Breast epithelium (tissue), 4 donors: ENCODE measurements at places on chromosomes 13 and 19. TPM values are rescaled to one million over a fixed set of nuclear protein-coding genes. Genes with fewer than 3 reads are reported as not detected.
A peak's percentile ranks its signal among the peaks of the same experiment; 100 is the strongest.

DNA sequence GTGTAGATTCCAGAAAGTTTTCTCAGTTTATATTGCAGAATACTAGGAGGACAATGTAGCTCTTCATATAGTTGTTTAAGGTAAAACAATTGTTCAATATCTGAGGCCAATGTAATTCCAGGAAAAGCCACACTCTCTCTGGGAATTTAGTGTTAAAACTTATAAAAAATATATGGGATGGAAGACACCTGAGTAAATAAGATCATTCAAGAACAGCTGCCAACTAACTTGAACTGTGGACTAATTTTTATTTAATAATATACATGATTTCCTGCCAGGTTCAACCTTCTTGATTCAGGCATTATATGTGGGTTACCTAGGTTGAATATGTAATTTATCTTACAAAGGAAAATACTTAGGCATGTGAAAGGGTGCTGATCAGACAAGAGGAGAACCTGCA is 841.1 kb upstream of the PRR20A start:
- H3K27me3 ChIP-seq: no peaks in the 10 kb centered on the region
- peaks cover 4% of the 10 kb centered on the region for H3K36me3 ChIP-seq
- H3K4me1 ChIP-seq: no peaks in the 10 kb centered on the region
- no peak for DNase-seq
- H3K4me3 ChIP-seq: no peak overlapping the region

DNA sequence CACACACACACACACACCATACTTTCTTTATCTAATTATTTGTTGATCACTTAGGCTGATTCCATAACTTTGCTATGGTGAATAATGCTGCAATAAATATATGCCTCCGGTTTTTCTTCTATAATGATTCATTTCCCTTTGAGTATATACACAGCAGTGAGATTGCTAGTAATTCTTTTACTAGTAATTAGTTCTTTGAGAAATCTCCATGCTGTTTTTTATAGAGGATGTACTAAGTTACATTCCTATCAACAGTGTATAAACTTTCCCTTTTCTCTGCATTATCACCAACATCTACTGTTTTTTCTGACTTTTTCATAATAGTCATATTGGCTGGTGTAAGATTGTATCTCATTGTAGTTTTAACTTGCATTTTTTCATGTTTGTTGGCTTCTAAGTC is 1405.1 kb downstream of the PCDH9 start:
- H3K27ac ChIP-seq: no peak overlapping the region
- no peak overlapping the region for H3K4me3 ChIP-seq
- no peaks in the 10 kb centered on the region for H3K36me3 ChIP-seq
- no peak for DNase-seq
- no peaks in the 10 kb centered on the region for H3K27me3 ChIP-seq

- no peaks in the 10 kb centered on the region for H3K36me3 ChIP-seq
- no peaks in the 10 kb centered on the region for H3K4me1 ChIP-seq
- H3K27ac ChIP-seq: no peak overlapping the region
- H3K4me3 ChIP-seq: no peak overlapping the region
- DNase-seq: no peak
- H3K27me3 ChIP-seq: no peaks in the 10 kb centered on the region
These were observed 55.8 kb upstream of the KCTD15 start for GRCh38 chr19:33740811-33741396.

- no peak overlapping the region for H3K4me3 ChIP-seq
- H3K36me3 ChIP-seq: no peaks in the 10 kb centered on the region
- DNase-seq: no peak
- peaks cover 5% of the 10 kb centered on the region for H3K4me1 ChIP-seq
These were observed 1.7 kb downstream of the ANO8 start for GRCh38 chr19:17332677-17333581.

GRCh38 chr13:111315347-111315995 is 5.0 kb upstream of the TEX29 start:
- no peak for DNase-seq
- H3K27me3 ChIP-seq: no peaks in the 10 kb centered on the region
- no peaks in the 10 kb centered on the region for H3K4me1 ChIP-seq
- H3K36me3 ChIP-seq: no peaks in the 10 kb centered on the region
- no peak overlapping the region for H3K4me3 ChIP-seq
- H3K27ac ChIP-seq: no peak overlapping the region

DNA sequence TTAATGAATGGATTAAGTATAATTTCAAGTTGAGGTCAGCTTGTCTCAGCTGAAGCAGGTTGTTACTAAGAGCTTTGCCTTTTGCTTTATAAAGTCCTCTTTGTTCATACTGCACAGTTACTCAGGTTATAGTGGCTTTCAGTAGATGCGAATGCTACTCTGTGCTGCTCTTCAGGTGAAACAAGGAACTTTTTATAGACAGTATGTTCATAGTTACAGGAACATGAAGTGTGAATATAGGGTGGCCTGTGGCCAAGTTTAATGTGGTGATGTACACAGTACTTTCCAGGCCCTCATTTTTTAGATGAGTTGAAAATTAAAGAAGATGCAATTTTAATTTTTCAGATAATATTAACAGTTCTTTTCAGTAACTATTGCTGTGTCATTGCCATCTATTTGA is 20.8 kb downstream of the SUGT1 start:
- H3K27me3 ChIP-seq: no peaks in the 10 kb centered on the region
- H3K4me1 ChIP-seq: no peaks in the 10 kb centered on the region
- H3K4me3 ChIP-seq: no peak overlapping the region
- no peak overlapping the region for H3K27ac ChIP-seq

DNA sequence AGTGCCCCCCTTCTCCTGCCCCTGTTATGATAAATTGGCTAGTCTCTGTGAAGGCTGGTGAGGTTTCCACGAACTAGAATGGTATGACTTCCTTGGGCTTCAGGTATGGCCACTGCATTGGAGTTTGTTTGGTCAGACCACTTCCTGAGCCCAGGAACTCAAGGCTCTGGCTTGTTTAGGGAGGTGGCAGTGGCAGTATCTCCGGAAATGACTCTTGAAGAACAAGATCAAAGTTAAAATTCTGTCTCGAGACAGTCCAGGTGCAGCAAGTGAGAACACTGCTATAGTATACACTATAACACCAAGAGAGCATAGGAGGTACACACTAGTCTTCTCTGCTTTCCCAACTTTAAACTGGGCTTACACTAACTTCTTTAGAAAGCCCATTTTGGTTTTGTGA is 309.1 kb downstream of the KLF12 start:
- no peaks in the 10 kb centered on the region for H3K27me3 ChIP-seq
- DNase-seq: no peak
- no peak overlapping the region for H3K4me3 ChIP-seq
- no peaks in the 10 kb centered on the region for H3K4me1 ChIP-seq

DNA sequence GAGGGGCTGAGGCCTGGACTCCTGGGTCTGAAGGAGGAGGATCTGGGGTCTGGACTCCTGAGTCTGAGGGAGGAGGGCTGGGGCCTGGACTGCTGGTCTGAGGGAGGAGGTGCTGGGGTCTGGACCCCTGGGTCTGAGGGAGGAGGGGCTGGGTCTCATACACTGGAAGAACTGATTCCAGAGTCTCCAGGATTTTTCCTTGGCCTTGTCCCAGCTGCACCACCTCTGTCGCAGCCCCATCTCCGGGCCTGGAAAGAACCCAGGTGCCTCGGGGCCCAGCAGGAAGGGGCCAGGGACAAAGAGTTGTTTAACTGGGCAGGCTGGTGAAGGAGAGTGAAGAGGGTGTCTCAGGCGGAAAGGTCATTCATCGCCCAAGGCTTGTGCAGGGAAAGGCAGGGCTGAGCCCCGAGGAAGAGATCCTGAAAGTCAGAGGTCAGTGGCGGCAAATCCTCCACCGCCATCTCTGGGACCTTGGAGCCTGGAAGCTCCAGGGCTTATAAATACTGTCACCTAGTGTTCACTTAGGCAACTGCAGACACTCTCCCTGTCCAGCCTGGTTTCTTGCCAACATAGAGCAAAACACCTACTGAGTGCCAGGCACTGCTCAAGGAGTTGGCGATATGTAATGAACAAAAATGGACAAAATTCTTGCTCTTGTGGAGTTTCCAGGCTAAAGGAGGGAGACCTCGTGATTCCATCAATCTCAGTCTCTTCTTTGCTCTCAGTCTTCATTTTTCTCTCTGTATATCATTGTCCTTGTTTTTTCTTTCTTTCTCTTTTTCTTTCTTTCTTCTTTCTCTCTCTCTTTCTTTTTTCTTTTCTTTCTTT is 4.4 kb upstream of the KCNN4 start:
- no peaks in the 10 kb centered on the region for H3K36me3 ChIP-seq
- peaks cover 5% of the 10 kb centered on the region for H3K4me1 ChIP-seq
- H3K4me3 ChIP-seq: no peak overlapping the region
- DNase-seq: peak; percentile 65
- no peaks in the 10 kb centered on the region for H3K27me3 ChIP-seq
- H3K27ac ChIP-seq: peak overlapping the region; percentile 85

- no peaks in the 10 kb centered on the region for H3K4me1 ChIP-seq
- H3K36me3 ChIP-seq: no peaks in the 10 kb centered on the region
- DNase-seq: no peak
These were observed 31.0 kb downstream of the TDRD12 start for GRCh38 chr19:32750441-32751055.

GRCh38 chr19:43814663-43815352 is 12.3 kb upstream of the ZNF283 start:
- DNase-seq: no peak
- no peak overlapping the region for H3K27ac ChIP-seq
- no peaks in the 10 kb centered on the region for H3K27me3 ChIP-seq
- no peaks in the 10 kb centered on the region for H3K36me3 ChIP-seq
- H3K4me3 ChIP-seq: no peak overlapping the region
- H3K4me1 ChIP-seq: no peaks in the 10 kb centered on the region

DNA sequence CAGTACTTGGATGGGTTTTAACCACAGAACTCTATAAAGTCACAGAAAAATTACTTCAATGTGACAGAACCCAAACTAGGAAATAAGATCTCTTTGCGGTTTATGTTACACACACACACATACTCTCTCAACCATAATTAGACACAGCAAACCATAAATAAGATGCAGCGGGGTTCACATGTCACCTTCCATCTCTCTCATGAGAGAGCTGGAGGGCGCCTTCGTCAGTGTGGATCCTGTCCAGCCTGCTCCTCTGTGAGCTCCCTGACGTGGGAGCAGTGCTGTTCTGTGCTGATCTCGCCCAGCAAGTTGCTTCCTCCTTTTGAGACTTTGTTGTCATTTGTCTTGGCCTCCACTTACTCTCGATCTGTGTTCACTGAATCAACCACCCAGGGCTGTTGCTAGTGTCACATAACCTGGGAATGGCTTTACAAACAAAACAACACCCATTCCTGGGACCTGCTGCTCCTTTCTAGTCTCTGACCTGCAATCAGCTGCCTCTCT is 204.9 kb upstream of the KL start:
- H3K4me3 ChIP-seq: no peak overlapping the region
- no peak for DNase-seq
- H3K4me1 ChIP-seq: no peaks in the 10 kb centered on the region

GRCh38 chr19:11100049-11100448 is 10.8 kb downstream of the LDLR start:
- no peaks in the 10 kb centered on the region for H3K27me3 ChIP-seq
- H3K4me3 ChIP-seq: no peak overlapping the region
- DNase-seq: no peak
- no peak overlapping the region for H3K27ac ChIP-seq

GRCh38 chr19:28633319-28634018 is 579.5 kb downstream of the UQCRFS1 start:
- H3K27ac ChIP-seq: no peak overlapping the region
- H3K36me3 ChIP-seq: no peaks in the 10 kb centered on the region
- H3K4me1 ChIP-seq: no peaks in the 10 kb centered on the region
- no peak overlapping the region for H3K4me3 ChIP-seq
- no peak for DNase-seq

- no peak overlapping the region for H3K4me3 ChIP-seq
- no peaks in the 10 kb centered on the region for H3K4me1 ChIP-seq
- H3K36me3 ChIP-seq: no peaks in the 10 kb centered on the region
These were observed 154.4 kb downstream of the GGACT start for GRCh38 chr13:100434010-100434763.

DNA sequence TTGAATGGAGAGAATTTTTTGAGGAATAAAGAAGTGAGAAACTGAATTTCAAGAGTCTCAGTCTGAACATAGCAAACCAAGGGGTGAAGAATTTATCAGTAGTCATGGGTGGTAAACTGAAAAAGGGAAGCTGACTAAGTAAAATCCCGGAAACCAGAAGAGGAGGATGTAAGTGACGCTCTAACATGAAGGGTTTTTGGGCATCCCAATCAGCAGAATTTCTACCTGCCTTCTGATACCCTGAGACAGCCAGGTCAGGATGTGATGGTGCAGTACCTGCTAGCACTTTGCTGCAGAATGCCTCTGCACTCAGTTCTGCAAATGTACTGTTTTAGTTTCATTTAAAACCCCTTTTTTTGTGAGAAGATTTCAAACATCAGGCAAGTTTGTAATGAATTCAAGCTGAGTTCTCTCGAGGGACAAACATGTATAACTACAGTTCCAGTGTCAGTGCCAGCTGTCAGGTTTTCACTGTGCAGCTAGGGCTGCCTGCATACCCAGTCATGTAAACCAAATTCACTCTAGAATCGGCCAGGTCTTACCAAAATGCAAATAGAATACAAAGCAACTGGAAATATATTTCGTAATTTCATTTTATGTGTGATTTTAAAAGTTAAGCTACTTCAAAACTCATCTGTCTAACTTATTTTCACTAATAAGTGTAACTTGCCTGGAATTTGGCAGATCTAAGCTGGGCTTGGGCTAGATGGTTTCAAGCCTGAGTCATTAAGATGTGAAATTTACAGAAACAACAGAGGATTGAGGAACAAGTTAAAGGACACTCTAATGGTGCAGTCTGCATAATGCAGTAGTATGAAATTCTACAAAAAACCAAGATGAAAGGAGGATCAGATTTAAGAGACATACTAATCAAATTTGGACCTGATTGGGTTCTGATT is 13.8 kb downstream of the METTL21C start:
- no peak overlapping the region for H3K4me3 ChIP-seq
- H3K27me3 ChIP-seq: no peaks in the 10 kb centered on the region
- H3K36me3 ChIP-seq: no peaks in the 10 kb centered on the region
- no peak for DNase-seq
- H3K27ac ChIP-seq: no peak overlapping the region
- H3K4me1 ChIP-seq: no peaks in the 10 kb centered on the region

DNA sequence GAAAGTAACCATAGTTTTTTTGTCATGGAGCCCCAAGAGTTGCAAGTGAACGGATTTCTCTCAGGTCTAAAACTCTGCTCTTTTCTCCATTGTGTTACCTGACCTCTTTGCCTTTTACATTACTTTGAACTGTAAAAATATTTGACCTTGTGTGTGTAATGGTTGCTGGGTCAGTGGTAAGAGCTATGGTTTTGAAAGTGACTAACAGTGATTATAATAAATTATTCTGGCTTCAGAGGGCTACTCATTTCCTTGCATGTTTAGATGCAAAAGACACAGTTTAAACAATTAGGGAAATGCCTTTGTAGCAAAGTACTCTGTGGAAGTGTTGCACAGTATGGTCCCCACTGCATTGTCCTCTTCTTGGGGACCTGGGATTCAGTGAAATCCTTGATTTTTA is 29.3 kb upstream of the PSG8 start:
- no peaks in the 10 kb centered on the region for H3K4me1 ChIP-seq
- no peak for DNase-seq
- H3K36me3 ChIP-seq: no peaks in the 10 kb centered on the region
- H3K27me3 ChIP-seq: no peaks in the 10 kb centered on the region
- H3K4me3 ChIP-seq: no peak overlapping the region
- H3K27ac ChIP-seq: no peak overlapping the region

- peak overlapping the region; percentile 90 for H3K27ac ChIP-seq
- H3K36me3 ChIP-seq: no peaks in the 10 kb centered on the region
- peak overlapping the region; percentile 71 for H3K4me3 ChIP-seq
These were observed 6.5 kb downstream of the RNF225 start for GRCh38 chr19:58401840-58402421.

Gene ZNF225
- 6.6 TPM for total RNA-seq

Gene ZNF708
- total RNA-seq: 13.1 TPM

Gene RPS16
- total RNA-seq: 1,756 TPM

Gene CYSLTR2
- total RNA-seq: 0.33 TPM

Gene CERS1
- total RNA-seq: not detected

Gene SIPA1L3
- total RNA-seq: 29.8 TPM

Gene APOC4
- not detected for total RNA-seq
